Activated CD4-positive, alpha-beta memory T cell treated with anti-CD3 and anti-CD28 coated beads, Interleukin-2, amount 10 ng/mL, durations not matched to agents 7 days and 5 days (primary cell): ENCODE measurements at places on chromosomes 5 and 9.

DNA sequence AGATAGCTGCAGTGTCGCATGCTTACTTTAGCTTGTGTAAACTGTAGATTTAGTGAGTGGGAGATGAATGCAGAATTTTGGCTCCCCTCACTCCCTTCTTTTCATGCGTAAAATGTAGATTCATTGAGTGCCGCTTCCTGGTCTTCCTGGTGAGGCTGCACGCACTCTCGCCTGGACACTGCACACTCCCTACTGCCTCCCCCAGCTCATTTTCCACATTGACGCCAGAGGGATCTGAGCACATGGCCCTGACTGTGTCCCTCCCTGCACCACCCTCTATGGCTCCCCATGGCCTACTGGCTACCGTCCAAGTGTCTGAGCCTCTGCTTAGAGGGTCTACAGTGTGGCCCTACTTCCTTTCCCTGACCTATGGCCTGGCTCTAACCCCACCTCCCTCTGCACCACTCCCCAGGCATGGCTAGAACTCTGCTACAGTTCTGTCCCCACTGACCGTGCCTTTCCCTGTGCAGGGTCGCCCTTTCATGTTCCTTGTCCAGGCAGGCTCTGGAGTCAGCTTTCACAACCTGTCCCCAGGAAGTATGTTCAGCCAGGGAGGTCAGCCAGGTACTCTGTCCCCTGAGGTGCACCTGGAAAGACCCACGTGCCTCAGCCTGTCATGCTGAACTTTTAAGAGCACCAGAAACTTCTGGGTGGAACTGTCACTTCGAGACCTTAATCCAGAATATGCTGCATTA lies 160.6 kb downstream of the COL23A1 start:
- H3K4me3 ChIP-seq, result no peak overlapping the region
- H3K4me1 ChIP-seq, result no peaks in the 10 kb centered on the region
- H3K27me3 ChIP-seq, result no peaks in the 10 kb centered on the region
- DNase-seq, result no peak

DNA sequence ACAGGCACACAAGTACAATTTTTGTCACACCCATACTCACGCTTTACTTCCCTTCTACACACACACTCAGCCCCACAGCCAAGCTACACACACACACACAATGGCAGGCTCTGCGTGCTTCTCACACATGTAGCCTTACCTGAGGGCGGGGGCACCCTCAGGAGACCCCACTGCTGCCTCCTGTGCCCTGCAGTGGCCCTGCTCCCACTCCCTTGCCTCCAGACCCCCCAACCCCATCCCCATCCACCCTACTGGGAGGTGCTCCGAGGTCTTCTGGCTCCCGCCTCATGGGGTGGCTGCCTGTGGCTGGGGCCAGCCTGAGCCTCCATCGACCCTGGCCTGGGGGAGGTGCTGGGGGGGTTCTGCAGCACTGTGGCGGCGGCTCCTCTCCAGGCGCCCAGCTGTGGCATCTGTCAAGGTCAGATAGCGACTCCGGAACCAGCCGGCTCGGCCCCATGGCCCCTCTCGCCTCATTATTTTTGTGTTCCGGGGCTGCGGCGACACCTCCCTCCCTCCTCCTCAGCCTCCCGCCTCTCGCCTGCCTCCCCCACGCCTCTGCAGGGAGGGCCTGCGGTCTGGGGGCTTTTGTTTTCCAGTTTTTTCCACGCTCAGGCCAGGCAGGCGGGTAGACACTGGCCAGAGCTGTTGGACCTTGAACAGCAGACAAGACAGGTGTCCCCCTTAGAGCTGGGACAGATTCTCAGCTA lies 21.7 kb downstream of the CXXC5 start:
- H3K27ac ChIP-seq, result peak overlapping the region; percentile 50
- H3K36me3 ChIP-seq, result no peaks in the 10 kb centered on the region
- H3K27me3 ChIP-seq, result peaks cover 7% of the 10 kb centered on the region
- peaks cover 36% of the 10 kb centered on the region for H3K4me1 ChIP-seq
- H3K4me3 ChIP-seq, result peak overlapping the region; percentile 65

- H3K4me3 ChIP-seq, result no peak overlapping the region
- H3K4me1 ChIP-seq, result no peaks in the 10 kb centered on the region
- DNase-seq, result no peak
- no peak overlapping the region for H3K27ac ChIP-seq
- peaks cover 12% of the 10 kb centered on the region for H3K27me3 ChIP-seq
- H3K36me3 ChIP-seq, result no peaks in the 10 kb centered on the region
These were observed 284.1 kb downstream of the ELAVL2 start for GRCh38 chr9:23541976-23542375.

DNA sequence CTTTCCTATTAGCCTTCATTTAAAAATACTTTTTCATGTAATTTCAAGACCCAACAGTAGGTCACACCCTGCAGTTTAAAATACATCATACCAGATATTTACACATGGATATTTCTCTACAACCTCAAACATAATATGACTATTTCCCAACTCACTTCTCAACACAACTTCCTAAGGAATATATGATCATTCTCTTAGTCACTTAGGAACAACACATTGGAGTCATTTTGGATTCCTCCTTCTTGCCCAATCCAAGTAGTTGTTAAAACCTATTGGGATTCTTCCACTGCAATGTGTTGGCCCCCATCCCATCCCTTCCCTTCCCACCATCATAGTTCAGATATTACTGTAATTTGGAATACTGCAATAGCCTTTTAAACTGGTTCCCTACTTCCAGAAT lies 145.5 kb downstream of the DCP2 start:
- no peak for DNase-seq
- H3K27ac ChIP-seq, result no peak overlapping the region
- H3K27me3 ChIP-seq, result peaks cover 3% of the 10 kb centered on the region
- H3K4me1 ChIP-seq, result no peaks in the 10 kb centered on the region
- H3K36me3 ChIP-seq, result no peaks in the 10 kb centered on the region

- no peak overlapping the region for H3K27ac ChIP-seq
- peaks cover 43% of the 10 kb centered on the region for H3K4me1 ChIP-seq
- H3K4me3 ChIP-seq, result no peak overlapping the region
- no peaks in the 10 kb centered on the region for H3K36me3 ChIP-seq
- no peak for DNase-seq
- no peaks in the 10 kb centered on the region for H3K27me3 ChIP-seq
These were observed 28.7 kb upstream of the ACOT12 start for GRCh38 chr5:81422671-81423070.

- no peaks in the 10 kb centered on the region for H3K36me3 ChIP-seq
- no peak overlapping the region for H3K4me3 ChIP-seq
- no peak for DNase-seq
- H3K27ac ChIP-seq, result no peak overlapping the region
These were observed 95.3 kb upstream of the VLDLR start for GRCh38 chr9:2526071-2526828.

- no peak overlapping the region for H3K27ac ChIP-seq
- peak; percentile 52 for DNase-seq
- no peak overlapping the region for H3K4me3 ChIP-seq
- H3K4me1 ChIP-seq, result peaks cover 27% of the 10 kb centered on the region
These were observed 2.5 kb downstream of the TNPO1 start for GRCh38 chr5:72818866-72819534.

GRCh38 chr9:128385496-128386460 lies 14.6 kb downstream of the URM1 start:
- no peak overlapping the region for H3K4me3 ChIP-seq
- DNase-seq, result no peak
- no peaks in the 10 kb centered on the region for H3K4me1 ChIP-seq
- no peaks in the 10 kb centered on the region for H3K27me3 ChIP-seq

- no peak overlapping the region for H3K4me3 ChIP-seq
- H3K27me3 ChIP-seq, result no peaks in the 10 kb centered on the region
- H3K36me3 ChIP-seq, result no peaks in the 10 kb centered on the region
- no peak for DNase-seq
These were observed 67.7 kb downstream of the NDFIP1 start for GRCh38 chr5:142176255-142176654.

GRCh38 chr9:79256691-79257213 lies 315.0 kb upstream of the TLE4 start:
- no peak overlapping the region for H3K27ac ChIP-seq
- no peak for DNase-seq
- no peaks in the 10 kb centered on the region for H3K4me1 ChIP-seq
- no peak overlapping the region for H3K4me3 ChIP-seq
- H3K36me3 ChIP-seq, result no peaks in the 10 kb centered on the region

- H3K27me3 ChIP-seq, result peaks cover 5% of the 10 kb centered on the region
- no peak for DNase-seq
- no peaks in the 10 kb centered on the region for H3K4me1 ChIP-seq
- H3K36me3 ChIP-seq, result no peaks in the 10 kb centered on the region
These were observed 32.0 kb downstream of the CDC14B start for GRCh38 chr9:96587338-96588315.

DNA sequence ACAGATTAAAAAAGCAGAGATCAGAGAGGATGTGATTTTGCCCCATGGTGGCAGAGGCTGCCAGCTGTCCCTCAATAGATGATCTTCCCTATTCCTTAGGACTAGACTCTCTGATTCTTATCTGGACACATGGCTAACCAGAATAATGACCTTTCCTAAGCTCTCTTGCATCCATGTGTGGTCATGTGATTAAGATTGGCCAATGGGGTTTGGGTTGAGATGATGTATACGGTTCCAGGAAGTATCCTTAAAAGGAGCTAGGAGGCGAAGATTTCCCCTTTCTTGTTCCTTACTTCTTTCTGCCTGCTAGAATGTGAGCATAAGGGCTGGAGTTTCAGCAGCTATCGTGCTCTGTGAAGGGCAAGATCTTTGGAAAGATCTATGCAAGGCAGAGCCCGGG lies 39.8 kb downstream of the FOXI1 start:
- peaks cover 10% of the 10 kb centered on the region for H3K27me3 ChIP-seq
- H3K4me1 ChIP-seq, result no peaks in the 10 kb centered on the region
- H3K27ac ChIP-seq, result no peak overlapping the region
- no peaks in the 10 kb centered on the region for H3K36me3 ChIP-seq
- no peak overlapping the region for H3K4me3 ChIP-seq

DNA sequence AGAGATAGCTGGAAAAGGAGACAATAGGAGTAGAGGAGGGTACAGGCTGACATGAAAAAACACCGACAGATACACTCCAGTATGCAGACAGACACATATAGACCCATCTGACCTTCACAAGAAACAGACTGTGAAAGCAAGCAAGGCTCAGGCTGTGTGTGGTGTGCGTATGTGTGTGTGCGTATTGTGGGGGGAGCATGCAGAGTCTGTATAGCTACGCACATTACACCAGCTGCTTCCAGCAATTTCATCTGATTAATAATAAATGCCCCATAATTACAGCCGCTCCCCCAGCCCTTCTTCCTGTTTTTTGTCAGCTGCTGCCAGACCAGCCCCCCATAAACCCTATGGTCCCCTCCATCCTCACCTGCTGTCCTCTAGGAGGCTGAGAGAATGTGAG lies 6.7 kb downstream of the CNTFR start:
- peaks cover 78% of the 10 kb centered on the region for H3K27me3 ChIP-seq
- H3K4me3 ChIP-seq, result no peak overlapping the region
- H3K27ac ChIP-seq, result no peak overlapping the region
- no peaks in the 10 kb centered on the region for H3K36me3 ChIP-seq
- DNase-seq, result no peak

GRCh38 chr9:23736293-23736692 lies 89.7 kb downstream of the ELAVL2 start:
- DNase-seq, result no peak
- no peak overlapping the region for H3K4me3 ChIP-seq

DNA sequence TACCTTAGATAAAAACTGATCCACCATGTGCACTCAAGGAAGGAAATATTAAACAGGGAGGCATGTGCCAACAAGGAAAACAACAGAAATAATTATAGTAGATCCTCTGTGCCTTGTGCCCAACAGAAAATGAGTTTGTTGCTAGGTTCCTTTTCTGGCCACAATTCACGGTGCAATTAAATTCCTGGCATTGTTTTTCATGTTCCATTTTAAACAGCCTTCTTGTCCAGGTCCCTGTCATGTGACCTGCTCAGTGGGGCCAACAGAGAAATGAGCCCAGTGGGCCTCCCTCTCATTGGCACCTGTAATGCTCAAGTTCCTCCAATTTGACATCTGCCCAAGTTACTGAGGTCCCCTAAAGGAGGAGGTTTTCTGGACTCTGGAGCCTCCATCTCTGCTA lies 56.5 kb downstream of the SPOCK1 start:
- H3K4me3 ChIP-seq, result no peak overlapping the region
- DNase-seq, result no peak
- no peaks in the 10 kb centered on the region for H3K36me3 ChIP-seq
- H3K4me1 ChIP-seq, result peaks cover 10% of the 10 kb centered on the region
- H3K27ac ChIP-seq, result no peak overlapping the region

DNA sequence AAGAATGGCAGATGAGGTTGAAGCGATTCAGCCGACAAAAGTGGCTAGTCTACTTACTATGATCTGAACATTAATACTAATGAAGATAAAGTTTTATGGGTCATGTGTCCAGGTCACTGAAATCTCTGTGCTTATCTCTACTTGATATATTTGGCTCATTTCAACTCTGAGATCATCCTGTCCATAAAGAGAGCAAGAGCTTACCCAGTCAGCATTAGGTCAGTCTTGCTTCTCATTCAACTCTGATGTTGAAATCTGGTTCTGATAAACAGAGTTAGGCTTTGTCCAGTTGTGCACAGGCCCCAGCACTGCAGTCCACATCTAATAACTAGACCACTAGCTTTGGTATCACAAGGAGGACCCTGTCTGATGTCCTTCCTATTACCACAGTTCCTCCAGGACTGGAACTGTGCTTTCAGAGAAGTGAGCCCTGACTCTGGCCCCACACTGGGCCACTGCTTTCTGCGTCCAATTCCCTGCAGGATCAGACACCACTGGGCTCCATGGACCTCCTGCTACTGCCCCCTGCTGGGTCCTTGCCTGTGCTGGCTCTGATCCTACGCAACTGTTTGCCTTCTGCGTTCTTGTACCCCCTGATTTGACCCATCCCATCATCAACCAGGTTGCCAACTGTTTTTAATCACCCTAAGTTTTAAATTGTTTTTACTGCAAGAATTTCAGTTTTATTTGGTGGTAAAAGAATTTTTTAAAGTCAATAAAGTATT lies 23.7 kb upstream of the FAM120A start:
- H3K4me3 ChIP-seq, result no peak overlapping the region
- peaks cover 26% of the 10 kb centered on the region for H3K27me3 ChIP-seq
- no peak for DNase-seq

GRCh38 chr9:76216161-76216649 lies 178.0 kb downstream of the RFK start:
- no peaks in the 10 kb centered on the region for H3K4me1 ChIP-seq
- no peaks in the 10 kb centered on the region for H3K27me3 ChIP-seq
- DNase-seq, result no peak

DNA sequence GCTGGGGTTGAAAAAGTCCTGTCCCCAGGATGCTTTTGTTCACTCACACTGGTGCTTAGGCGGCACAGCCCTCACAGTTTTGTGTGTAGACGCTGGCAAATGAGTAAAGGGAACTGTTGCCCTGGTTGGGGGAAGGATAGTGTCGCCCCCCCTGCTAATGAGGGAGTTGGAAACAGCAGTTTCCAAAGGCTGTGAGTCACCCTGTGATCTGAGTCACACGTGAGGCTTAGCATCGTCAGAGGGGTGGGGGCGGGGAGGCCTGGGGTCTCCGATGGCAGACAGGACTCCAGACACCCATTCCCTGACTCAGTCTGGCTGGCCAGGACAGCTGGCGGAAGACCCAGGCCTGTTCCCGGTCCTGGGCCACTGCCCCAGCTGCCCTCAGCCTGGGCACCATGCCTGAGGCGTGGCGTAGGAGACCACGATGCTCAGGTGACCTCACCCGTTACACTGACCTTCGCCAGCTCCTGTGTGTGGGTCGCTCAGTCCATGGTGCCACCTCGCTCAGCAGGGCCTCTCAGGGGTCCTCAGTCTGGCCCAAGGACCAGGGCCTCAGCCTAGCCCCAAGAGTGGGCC lies 2.9 kb downstream of the DNAJB5 start:
- peaks cover 40% of the 10 kb centered on the region for H3K4me1 ChIP-seq
- no peaks in the 10 kb centered on the region for H3K27me3 ChIP-seq
- H3K36me3 ChIP-seq, result no peaks in the 10 kb centered on the region
- H3K27ac ChIP-seq, result no peak overlapping the region
- peak; percentile 24 for DNase-seq
- no peak overlapping the region for H3K4me3 ChIP-seq

- H3K36me3 ChIP-seq, result no peaks in the 10 kb centered on the region
- no peaks in the 10 kb centered on the region for H3K4me1 ChIP-seq
- H3K27me3 ChIP-seq, result no peaks in the 10 kb centered on the region
- DNase-seq, result no peak
- H3K4me3 ChIP-seq, result no peak overlapping the region
These were observed 411.9 kb upstream of the ARRDC3 start for GRCh38 chr5:91794856-91795548.
